ENCODE measurements at places on chromosomes 12 and 14.

GRCh38 chr12:121436706-121437105 lies 36.8 kb downstream of the RNF34 start:
- no peak for DNase-seq

GRCh38 chr14:33839193-33840076 lies 111.4 kb downstream of the EGLN3 start:
- DNase-seq = no peak

GRCh38 chr12:73125148-73125547 lies 853.0 kb downstream of the TRHDE start:
- no peak for DNase-seq

- no peak for DNase-seq
Measured at GRCh38 chr14:105261781-105262180, 13.4 kb downstream of the BTBD6 start.

DNA sequence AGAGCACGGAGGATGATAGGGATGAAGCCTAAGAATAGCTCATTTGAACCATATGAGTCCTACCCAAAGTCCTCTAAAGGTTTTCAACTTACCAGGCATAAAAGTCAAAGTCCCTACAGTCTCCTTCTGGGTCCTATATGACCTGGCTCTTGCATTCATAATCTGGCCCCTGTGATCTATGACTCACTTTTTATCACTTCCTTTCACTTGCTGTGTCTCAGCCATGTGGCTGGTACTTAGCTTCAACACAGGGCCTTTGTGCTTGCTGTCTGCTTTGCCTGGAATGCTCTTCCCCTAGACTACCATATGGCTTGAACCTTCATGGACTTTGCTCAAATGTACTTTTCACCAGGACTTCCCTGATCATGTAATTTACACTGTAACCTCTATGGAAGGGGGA lies 137.6 kb upstream of the TMTC1 start:
- no peak for DNase-seq

- DNase-seq = no peak
Measured at GRCh38 chr14:103840014-103840413, 7.4 kb downstream of the PPP1R13B start.
